Stimulated activated CD4-positive, alpha-beta T cell treated with anti-CD3 and anti-CD28 coated beads, Interleukin-12 subunit alpha, Interleukin-12 subunit beta, amount 100 ng/mL, for 48 hours (primary cell): ENCODE measurements at places on chromosomes 2 and 18.

GRCh38 chr2:55364189-55365055 lies 55.2 kb downstream of the CCDC88A start:
- DNase-seq, result no peak

DNA sequence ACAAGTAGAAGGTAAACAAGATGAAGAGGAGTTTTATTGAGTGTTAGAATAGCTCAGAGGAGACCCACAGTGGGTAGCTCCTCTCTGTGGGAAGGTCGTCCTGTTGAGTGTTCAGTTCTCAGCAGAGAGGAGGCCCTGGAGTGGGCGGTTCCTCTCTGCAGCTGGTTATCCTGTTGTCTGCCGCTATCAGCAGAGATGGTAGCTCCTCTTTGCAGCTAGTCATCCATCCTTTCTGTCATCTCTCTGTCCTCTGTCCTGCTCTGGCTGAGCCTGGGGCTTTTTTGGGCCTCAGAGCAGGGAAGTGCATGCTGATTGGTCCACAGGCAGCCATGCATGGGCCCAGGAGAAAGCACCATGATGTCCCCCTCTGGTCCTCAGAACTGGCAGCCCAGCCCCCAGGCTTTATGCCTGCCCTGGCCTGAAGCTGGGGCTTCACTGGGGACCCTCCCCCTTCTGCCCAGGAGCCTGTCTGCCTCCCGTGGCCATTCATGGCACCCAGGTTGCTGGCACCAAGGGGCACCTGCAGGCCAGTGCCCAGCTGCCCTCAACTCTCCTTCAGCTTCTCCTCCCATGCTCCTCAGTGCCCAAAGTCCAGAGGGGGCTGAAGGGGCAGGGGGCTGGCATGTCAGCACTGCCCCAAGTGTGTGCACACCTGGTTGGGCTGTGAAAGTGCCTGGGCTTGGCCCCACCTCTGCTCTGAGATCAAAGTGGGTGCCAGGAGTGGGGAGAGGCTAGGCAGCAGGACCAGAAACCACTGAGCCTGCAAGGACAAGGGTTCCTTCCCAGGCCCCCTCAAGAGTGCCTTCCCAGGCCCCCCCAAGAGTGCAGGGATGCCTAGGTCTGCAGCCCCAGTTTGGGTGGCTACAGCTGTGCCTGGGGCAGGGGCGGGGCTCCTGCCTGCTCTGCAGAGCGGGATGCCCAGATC lies 98.7 kb downstream of the TWIST2 start:
- no peak for DNase-seq

- DNase-seq, result no peak
These were observed 1231.2 kb upstream of the ZEB2 start for GRCh38 chr2:145751155-145751554.

DNA sequence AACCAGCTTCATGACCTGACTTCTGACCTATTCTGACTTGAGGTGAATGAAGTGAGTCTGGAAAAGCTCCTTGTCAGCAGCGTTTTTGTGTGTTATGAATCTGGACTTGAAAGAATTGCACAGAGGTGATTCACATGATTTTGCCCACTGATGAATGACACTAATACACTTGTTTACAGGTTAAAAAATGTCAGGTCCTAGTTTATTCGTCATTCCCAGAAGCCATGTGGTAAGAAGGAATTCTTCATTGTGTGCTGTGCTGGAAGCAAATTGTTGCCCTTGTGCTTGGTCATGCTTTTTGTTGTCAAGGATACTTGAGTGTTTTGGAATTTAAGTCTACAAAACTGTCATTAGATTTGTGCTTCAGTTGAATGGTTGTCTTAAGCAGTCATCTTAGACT lies 15.5 kb downstream of the SEC11C start:
- no peak for DNase-seq

DNA sequence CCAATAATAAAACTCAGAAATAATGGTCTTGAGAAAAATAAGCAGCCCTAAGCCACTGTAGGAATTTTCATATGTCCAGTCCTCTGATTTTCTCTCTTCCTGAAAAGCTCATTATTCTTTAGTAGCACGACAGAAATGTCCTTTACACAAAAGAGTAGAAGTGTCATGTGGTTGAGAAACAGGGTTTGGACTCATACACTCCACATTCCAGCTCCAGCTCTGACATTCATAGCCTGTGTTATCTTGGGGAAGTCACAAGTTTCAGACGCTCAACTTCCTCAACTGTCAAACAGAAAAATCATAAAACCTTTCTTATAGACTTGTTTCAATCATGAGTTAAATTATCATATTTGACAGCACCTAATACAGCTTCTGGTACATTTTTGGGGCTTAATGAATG lies 511.5 kb downstream of the TNS1 start:
- no peak for DNase-seq

DNA sequence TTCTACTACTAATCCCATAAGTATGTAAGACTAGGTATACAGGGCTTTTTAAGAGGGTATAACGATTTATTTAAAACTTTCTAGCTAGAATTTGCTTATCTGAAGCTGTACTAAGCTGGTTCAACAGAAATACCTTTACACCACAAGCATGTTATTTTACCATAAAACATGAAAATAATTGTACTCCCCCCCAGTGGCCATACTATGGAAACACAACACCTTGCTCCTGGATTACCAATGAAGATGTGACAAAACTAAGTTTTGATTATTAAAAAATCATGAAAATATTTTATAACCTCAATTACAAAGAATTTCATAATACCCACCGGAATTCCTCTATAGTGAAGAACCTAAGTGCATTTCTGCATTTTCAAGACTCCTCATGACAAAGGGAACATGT lies 27.3 kb downstream of the LPIN2 start:
- no peak for DNase-seq

GRCh38 chr2:173472112-173472511 lies 117.4 kb downstream of the CDCA7 start:
- DNase-seq, result no peak

- no peak for DNase-seq
These were observed 17.1 kb downstream of the FAM110C start for GRCh38 chr2:29253-29652.

GRCh38 chr2:167253025-167253424 lies 364.7 kb downstream of the XIRP2 start:
- no peak for DNase-seq

DNA sequence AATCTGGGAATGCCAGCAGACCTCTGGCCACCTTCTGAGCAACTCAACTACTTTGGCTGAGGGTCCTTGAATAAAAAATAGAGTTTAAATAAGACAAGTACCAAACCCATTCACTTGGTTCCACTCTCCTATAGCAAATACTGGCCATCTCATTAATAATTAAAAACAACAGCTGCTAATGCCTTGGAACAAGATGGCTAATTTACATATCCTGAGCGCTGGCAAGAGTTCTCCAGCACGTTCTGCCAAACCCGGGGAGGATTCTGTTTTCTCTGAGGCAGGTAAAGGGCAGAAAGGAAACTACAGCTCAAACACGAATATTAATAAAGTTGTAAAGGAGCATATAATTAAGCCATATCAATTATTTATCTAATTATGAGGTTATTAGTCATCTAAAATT lies 1123.7 kb downstream of the TDRD15 start:
- no peak for DNase-seq

- no peak for DNase-seq
These were observed 53.7 kb upstream of the SLC4A10 start for GRCh38 chr2:161570424-161571050.

- DNase-seq, result no peak
These were observed 157.4 kb downstream of the FHOD3 start for GRCh38 chr18:36454848-36455458.

- no peak for DNase-seq
These were observed 56.1 kb downstream of the DYNAP start for GRCh38 chr18:54647176-54647575.

DNA sequence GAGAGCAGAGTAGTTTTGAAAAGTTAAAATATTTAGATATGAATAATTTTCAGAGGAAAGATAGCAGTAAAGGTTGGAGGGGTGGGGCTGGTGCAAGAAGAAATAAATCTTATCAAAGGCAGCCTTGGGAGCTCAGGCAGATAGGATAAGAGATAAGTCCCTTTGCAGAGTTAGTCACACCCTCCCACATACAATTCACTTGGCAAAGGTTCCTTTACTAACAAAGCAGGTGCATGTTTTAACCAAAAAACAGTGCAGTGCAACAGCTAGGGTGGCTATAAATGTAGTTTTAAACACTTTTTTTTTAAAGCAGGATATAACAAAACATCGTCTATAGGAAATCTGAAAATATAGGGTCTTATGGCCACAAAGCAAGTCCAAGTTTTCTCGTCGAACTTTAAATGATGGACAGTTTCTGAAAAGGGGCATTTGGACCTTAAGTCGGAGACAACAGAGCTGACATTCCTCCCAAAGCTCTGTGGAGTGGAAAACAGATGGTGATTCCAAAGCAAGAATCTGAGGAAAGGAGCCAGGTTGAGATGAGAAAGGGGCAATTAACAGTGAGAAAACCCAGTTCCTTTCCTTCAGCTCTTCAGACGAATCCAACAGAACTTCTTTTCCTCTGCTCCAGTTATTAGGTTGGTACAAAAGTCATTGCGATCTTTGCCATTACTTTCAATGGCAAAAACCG lies 53.0 kb downstream of the EPHA4 start:
- no peak for DNase-seq

DNA sequence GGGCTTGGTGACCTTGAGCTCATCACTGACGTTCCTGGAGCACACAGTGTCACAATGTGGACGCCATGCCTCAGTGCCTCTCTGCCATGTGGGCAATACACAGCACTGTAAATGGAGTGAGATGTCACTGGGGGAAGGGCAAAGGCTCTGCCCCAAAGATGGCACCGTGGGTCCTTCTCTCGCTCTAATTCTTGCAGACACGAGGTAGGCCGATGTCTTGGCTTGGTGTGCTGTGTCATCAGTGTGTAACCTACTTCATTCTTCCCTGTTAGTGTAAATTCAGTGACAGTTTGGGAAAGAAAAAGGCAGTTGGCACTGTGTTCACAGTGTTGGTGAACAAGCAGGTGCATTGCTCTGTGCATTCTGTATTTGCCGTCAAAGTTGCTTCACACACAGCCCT lies 309.3 kb upstream of the MYT1L start:
- no peak for DNase-seq

GRCh38 chr18:59265246-59265973 lies 7.8 kb downstream of the RAX start:
- peak; percentile 18 for DNase-seq

- no peak for DNase-seq
These were observed 166.4 kb upstream of the PID1 start for GRCh38 chr2:229437467-229437866.

- DNase-seq, result no peak
These were observed 154.1 kb upstream of the ZSWIM2 start for GRCh38 chr2:187003038-187003554.

- DNase-seq, result no peak
These were observed 206.8 kb downstream of the VAPA start for GRCh38 chr18:10120622-10121021.

GRCh38 chr2:209321076-209321475 lies 102.8 kb upstream of the MAP2 start:
- DNase-seq, result no peak

GRCh38 chr2:126700677-126701076 lies 44.7 kb downstream of the GYPC start:
- no peak for DNase-seq

- no peak for DNase-seq
These were observed 120.7 kb downstream of the NCK2 start for GRCh38 chr2:105865222-105865913.

DNA sequence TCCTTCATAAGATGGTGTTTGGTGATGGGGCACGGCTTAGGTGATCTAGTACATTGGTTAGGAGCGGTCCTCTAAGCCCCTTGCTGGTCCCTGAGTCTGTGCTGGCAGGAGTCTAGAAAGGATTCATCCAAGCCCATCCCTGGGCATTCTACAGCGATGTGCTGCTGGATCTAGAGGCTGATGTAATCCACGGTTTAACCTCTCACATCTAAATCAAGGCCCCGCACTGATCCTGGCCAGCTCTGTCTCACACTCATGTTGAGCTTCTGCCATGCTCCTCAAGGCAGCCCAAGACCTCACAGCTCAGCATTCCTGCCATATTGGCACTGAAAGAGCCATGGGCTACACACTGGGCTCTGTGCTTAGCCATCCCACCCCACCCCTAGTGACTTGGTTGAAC lies 664.8 kb downstream of the STK39 start:
- no peak for DNase-seq

GRCh38 chr2:224885291-224885690 lies 157.0 kb downstream of the DOCK10 start:
- DNase-seq, result no peak

DNA sequence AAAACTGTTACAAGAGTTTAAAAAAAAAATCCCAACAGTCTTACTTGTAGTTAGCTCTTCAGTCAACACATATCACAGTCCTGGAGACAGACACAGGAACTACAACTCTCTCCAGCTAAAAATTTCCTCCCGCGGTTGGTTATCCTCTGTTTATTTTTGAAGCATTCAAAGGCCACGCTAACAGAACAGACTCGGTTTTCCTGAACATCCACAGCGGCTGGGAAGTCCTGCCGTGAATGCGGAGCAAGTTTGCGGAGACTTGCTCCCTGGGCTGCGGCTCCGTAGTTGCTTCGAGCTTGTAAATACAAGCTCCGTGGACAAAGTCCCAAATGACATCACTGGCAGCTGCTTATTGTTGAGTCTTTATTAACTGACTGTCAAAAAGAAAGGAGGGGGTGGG lies at the start of gene NCKAP5:
NCKAP5 (minus strand) TSS at position 292 of the 400 bp plus-strand sequence. CDS start 50,937 bp downstream, outside the sequence.
- no peak for DNase-seq

DNA sequence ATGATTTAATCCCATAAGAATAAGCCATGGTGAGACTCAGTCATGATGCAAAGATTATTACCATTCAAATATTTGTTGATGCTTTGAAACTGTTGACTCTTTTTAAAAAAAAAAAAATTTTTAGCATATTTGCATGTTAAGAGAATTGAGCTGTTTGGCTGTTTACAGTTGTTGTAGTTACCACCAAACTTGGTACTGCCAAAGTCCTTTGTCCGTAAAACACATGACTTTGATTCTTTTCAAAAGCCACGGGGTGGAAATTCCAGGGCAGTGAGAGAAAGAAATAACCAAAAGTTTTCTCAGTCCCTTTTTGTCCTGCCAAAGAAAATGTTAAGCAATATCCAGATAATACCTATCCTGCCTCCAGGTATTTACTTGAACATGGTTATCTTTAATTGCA lies 474.8 kb downstream of the METTL4 start:
- no peak for DNase-seq

DNA sequence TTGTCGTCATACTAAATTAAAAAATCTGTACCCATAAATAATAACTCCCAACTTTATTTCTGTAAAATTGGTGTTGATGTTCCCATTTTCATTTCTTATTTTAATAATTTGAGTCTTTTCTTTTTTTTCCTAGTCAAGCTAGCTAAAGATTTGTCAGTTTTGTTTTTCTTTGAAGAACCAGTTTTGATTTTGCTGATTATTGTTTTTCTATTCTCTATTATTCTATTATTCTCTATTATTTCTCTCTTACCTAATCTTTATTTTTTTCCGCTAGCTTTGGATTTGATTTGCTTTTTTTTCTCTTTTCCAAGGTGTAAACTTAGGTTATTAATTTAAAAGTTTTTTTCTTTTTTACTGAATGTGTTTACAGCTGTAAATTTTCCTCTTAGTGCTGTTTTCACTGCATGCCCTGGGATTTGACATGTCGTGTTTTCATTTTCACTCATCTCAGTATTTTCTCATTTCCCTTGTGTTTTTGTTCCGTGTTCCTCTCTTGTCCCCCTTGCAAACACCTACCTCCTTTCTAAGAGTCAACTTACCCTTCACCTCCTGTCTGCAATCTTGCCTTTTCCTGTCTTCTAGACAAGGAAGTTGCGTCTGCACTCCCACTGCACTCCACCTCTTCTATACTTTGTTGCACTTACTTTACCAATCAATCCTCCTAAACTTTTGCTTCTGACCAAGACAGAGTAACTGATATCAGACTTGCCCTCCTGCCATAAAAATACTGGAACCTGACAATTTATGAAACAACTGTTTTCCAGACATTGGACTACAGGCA lies 18.8 kb downstream of the PSMG2 start:
- no peak for DNase-seq

GRCh38 chr2:156483741-156484173 lies 47.6 kb downstream of the GPD2 start:
- DNase-seq, result no peak
